ENCODE measurements at places on chromosomes 16 and 17.

GRCh38 chr16:27841061-27841801, 222.3 kb downstream of the GSG1L start:
- no peak for DNase-seq

GRCh38 chr16:2883458-2883908, 468 bp downstream of the FLYWCH2 start:
- DNase-seq: no peak

DNA sequence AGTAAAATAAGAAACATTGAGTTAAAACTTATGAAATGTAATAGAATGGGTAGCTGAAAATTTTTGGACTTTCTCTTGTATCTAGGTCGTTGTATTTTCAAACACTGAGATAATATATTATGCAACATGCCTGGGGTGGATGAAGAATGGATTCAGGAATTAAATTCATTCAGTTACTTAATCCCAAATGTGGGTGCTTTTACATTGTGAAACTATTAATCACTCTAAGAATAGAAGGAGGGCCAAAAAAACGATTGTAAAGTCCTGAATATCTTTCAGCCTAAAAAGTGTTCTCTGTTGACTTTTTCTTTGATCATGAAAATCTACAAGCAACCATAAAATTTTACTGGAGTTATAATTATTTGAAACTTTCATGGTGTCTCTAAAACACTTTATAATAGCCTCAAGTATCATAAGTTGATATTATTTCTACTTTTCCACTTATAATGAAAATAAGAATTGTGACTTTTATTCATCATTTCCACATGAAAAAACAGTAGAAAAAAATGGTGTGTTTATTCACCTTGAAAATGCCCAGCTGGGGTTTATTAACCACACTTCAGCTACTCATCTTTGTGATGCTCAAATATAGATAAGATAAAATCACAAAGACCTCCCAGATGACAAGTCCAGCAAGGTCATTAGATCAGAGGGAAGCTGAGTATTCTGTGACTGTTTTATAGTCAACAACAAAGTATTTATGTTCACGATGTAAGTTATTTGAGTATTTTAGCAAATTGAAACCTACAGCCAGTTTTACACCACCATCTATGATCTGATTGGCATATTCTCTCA, 619.9 kb upstream of the SOX9 start:
- DNase-seq: peak; percentile 10

DNA sequence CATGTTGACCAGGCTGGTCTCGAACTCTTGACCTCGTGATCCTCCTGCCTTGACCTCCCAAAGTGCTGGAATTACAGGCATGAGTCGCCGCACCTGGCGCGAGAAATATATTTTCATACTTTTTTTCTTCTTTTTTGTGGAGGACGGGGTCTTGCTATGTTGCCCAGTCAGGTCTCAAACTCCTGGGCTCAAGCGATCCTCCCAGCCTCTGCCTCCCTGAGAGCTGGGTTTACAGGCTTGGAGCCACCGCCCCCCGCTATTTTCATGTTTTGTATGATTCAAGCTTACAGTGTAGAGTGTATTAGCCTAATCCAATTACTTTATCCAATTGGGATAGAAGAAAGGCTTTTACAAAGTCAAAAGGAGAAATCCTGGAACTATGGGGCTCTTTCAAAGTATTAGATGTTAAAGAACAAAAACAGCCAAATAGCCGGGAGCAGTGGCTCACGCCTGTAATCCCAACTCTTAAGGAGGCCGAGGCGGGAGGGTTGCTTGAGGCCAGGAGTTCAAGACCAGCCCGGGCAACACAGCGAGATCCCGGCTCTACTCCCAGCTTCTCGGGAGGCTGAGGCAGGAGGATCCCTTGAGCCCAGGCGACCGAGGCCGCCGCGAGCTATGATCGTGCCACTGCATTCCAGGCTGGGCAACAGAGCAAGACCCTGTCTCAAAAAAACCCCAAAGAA, 1.4 kb upstream of the MAP1LC3B start:
- no peak for DNase-seq

- DNase-seq: peak; percentile 52
These were observed 41.9 kb downstream of the PIGL start for GRCh38 chr17:16258901-16259300.

- DNase-seq: peak; percentile 85
These were observed 17.5 kb downstream of the COG7 start for GRCh38 chr16:23435500-23435899.

DNA sequence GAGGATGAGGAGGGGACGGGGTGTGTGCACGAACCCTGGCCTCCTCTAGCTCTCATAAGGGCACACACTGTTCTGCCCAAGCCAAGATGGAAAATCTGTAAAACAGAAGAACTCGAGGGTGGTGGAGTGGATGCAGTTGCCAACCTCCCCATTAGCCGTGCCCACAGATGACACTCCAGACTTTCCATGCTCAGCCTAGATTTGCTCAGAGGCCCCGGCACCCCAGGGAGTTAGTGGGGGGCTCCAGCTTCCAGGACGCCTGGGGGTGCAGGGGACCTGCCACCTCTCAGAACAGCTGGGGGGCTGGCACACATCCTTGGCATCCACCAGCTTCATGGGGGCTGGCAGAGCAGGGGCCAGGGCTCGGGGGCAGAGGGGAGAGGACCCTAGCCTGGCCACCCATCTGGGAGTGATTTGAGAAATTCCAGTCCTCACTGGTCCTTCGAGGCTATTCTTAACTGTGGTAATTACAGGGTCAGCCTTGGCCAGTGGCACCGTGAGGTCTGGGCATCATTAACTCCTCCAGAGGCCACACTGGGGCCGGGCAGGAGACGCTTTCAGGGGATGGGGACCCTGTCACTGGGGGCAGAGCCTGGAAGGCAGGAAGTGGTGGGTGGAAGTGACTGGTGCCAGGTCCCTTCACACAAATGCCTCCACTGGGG, 14.3 kb downstream of the VASN start:
- DNase-seq: no peak

DNA sequence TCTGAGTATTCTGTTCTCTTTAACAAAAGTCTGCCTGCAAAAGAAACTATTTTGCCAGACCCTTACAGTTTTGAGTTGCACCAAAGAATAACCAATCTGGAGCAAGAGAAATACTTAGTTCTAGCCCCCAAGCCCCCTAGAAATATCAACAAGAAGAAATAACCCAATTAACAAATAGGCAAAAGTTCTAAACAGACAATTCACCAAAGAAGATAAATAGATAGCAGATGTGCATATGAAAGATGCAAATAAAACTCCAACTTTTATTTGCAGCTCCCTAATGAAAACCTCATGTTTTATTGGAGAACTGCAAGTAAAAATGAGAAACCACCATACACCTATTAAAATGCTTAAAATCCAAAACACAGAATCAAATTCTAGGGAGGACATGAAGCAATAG, 1308.0 kb downstream of the CDH11 start:
- no peak for DNase-seq

DNA sequence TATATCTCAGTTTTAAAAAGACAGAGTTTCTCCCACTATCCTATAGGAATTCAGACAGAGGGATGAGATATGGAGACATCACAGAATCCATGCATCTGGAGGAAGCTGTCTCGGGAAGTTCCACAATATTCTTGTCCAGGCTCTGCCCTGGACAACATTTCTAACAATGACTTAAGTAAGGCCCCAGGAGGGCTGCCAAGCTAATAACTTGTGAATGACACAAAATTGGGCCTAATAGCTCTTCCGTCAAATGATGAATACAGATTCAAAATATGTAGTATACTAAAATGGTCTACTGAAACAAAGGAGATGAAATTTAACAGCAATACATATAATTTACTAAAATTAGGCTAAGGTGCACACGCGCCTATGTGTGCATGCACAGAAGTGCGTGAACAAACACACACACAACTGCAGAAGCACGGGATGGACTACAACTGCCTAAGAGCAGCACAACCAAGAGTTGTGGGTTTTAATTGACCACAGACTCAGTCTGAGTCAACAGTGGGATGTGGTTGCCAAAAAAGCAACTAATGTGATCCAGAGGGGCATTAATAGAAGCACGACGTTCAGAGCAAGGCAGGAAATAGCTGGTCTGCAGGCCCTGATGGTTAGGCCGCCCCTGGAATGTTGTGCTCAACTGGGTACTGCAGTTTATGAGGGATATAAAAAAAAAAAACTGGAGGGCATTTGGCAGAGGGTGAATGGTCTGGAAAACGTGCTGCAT, 26.3 kb upstream of the HS3ST2 start:
- no peak for DNase-seq

DNA sequence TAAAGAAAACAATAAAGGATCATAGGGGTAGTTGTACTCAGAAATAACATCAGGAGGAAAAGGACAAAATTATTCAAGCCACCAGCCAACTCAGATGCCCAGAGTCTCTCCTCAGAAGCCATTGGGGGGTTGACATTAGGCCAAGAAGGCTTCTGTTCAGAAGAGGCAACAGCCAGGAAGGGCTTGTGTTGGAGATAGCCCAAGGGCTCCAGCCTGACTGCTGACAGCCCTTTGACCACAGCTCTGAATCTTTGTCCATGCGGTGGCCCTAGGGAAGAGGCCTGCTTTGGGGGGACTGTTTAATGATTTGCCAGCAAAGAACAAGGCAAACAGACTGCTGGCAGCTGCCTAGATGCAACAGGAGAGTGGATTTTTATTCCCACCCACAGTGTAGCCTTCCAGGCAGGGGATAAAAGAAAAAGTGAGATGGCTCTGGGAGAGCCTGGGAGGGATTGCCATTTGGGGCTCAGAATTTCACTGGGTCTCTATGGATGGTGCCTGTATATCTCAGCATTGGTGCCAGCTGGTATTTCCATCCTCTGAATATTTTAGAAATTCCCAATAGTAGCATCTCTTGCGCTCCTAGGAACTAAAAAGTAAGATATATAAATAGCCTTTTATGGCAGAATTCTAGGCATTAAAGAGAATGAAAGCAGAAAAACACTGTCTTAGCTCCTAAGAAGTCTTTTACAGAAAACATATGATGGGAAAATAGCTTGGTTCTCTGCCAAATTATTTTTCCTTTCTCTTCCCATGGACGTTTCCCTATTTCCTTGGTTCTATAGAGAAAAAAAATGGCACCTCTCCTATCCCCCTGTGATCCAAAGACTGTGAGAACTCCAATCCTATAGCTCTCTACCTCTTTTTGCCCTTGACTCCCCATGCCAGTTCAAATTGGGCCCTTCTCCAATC, 29.4 kb upstream of the SUPT4H1 start:
- no peak for DNase-seq

GRCh38 chr17:66537502-66537901, 235.1 kb downstream of the PRKCA start:
- DNase-seq: no peak

DNA sequence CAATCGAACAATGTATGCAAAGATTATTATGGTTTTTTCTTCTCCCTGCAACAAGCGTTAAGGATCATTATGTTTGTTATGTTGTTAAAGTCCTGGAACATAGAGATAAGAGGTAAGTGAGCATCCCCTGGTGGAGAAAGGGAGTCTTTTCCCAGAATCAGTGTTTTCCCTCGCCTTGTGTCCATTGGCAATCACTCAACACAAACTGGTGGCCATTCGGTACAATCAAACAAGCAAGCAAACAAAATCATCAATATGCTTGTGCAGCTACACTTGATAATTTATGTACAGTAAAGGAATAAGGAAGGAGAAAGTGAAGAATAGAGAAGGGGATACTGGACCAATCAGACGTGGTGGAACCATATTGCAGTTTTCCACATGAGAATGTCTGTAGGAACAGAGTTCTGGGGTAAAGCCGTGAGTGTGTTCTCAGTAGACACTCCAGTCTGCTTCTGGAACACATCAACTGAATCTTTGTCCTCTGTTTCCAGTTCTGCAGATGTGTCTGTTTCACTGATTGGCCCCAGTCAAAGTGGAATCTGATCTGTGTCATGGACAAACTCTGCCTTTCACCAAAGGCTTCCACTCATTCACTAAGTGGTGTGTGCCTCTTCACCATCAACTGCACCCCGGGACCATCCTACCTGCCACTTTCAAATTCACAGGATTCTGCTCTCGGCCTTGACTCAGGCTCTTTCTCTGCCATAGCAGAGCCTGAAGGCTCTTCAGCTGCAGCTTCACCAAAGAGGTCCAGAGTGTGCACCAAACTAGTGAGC, 169.5 kb downstream of the AHSP start:
- peak; percentile 81 for DNase-seq

DNA sequence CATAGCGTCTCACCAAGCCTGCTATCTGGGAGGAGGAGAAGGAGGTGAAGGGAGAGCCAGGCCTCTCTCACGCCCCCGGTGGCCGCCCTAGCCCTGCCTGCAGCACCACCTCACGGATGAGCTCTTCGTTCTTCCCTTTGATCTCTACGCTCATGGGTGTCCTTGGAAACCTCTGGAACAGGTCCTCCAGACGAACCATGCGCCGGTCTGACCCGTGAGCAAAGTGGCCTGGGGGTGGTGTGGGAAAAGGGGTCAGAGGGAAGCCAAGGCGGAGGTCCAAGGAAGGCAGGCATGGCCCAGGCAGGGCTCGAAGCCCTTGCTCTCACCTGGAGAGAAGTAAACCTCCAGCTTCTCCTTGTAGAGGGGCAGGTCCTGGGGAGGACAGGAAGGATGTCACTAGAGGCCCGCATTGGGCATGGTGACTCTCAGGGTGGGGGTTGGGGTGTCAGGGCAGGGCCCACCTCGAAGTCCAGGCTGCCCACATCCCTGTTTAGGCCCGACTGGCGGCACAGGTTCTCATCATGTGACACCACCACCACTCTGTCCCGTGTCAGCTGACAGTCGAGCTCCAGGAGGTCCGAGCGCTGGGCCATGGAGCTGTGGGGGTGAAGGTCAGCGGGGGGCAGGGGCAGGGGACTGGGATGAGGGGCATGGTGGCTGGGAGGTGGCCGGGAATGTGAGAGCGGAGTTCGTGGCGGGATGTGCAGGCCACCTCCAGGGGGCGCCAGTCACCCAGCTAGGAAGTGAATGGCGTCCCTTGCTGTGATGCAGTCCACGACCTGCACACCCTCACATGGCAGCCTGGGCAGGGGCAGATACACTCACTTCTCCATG, 923 bp downstream of the GDPD3 start:
- DNase-seq: peak; percentile 74

DNA sequence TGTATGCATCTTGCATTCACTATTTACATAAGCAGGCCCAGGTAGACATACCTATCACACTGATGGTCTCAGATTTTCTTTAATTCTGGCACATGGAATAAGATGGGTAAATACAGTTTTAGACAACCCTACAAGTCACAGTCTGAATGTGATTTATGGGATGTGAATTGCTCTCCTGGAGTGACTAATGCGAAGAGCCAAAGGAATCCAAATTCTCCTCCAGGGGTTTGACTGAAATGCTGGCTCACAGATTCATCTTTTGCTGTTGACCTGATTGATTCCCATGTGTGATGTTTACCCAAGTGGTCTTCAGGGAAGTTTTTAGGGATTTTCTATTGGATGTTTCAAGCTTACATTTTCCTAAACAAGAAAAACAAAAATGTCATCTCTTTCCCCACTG, 277.9 kb upstream of the MON1B start:
- no peak for DNase-seq

DNA sequence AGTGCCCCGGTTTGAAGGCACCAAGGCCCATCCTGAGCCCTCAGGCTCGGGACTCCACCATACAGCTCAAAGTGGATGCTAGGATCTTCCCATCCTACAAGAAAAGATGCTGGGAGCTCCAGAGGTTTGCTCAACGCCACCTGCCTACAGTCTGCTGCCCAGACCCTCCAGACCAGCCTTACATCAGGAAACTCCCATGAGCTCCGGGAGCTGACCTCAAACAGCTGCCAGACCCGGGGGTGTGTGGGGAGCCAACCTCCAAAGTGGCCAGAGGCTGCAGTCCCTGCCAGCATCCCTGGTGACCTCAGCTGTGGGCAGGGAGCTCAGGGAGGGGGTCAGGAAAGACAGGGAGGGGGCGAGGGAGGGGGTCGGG, 43.8 kb downstream of the C16orf82 start:
- no peak for DNase-seq

GRCh38 chr17:78026381-78026780, 67.9 kb downstream of the TNRC6C start:
- DNase-seq: peak; percentile 28

Measured in choroid plexus epithelial cell (primary cell).